ENCODE measurements at places on chromosomes 11 and 22.

DNA sequence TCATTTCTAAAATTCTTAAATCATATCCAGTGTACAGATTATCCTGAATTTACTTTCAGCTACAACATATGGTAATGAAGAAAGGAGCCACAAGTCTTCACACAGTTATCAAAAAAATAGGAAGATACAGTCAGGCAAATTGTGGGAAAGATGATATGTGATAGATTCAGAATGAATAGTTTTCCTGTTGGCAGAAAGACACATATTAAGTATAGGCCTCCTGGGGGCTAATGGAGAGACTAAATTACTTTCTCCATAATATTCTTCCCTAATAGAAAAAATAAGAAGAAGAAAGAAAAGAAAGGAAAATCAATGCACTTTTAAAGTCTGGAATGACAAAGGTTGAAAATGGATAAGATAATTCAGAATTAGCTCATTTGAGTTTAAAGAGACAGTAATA lies 2073.5 kb downstream of the LRRC4C start:
- no peak for DNase-seq

DNA sequence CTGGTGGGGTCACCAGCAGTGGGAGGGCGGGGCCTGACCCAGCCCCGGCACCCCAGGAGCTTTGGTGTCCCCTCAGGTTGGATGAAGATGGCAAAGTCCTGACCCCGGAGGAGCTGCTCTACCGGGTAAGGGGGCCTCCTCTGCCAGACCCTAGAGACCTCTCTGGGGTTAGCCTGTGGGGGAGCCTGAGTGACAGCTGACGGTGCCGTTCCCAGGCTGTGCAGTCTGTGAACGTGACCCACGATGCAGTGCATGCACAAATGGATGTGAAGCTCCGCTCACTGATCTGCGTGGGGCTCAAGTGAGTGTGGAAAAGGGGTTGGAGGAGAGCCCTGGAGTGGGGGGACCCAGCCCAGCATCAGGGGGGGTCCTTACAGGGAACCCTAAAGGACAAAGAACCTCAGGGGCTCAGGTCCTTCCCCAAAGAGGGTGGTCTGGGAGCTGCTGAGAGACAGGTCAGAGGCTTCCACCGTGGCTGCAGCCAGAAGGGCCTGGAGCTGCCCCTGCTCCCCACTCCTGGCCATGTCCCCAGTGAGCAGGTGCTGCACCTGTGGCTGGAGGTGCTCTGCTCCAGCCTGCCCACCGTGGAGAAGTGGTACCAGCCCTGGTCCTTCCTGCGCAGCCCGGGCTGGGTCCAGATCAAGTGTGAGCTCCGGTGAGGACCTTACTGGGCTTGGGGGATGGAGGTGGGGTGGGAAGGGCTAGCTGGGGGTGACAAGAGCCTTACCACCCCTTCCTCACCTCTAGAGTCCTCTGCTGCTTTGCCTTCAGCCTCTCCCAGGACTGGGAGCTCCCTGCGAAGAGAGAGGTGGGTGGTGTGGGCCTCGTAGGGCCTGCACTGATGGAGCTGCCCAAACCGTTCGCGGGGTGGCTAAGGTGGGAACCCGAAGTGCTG lies 38.6 kb downstream of the SGSM3 start:
- DNase-seq: no peak

DNA sequence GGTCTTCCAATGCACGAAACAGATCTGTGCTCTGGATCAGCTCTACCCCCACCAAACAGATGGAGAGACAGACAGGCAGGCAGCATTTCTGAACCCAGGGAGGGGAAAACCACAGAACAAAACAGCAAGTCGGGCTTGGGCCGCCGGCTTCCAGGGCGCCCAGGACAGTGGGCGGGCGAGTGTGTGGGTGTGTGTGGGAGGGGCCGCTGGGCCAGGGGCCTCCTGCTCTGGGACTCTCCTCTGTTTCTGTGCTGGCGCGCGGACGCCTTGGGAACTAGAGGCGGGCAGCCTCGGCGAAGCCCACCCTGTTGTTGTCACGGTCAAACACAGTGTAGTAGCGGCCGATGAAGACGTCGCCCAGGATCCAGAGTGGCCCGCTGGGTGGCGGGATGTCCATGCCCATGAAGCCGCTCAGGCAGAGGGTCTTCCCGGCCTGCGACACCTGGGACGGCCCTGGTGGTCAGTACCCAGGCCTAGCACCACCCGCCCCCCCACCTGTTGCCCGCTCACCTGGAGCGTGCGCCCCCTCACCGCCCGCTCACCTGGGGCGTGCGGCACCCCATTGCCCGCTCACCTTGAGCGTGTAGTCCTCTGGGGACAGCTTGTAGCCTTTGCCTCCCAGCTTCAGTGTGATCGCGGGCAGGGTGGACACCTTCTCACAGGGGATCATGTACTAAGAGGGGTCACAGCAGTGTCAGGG lies 3.0 kb upstream of the IFITM10 start:
- no peak for DNase-seq

GRCh38 chr11:44005063-44005701 lies 42.6 kb upstream of the ACCSL start:
- peak; percentile 92 for DNase-seq

DNA sequence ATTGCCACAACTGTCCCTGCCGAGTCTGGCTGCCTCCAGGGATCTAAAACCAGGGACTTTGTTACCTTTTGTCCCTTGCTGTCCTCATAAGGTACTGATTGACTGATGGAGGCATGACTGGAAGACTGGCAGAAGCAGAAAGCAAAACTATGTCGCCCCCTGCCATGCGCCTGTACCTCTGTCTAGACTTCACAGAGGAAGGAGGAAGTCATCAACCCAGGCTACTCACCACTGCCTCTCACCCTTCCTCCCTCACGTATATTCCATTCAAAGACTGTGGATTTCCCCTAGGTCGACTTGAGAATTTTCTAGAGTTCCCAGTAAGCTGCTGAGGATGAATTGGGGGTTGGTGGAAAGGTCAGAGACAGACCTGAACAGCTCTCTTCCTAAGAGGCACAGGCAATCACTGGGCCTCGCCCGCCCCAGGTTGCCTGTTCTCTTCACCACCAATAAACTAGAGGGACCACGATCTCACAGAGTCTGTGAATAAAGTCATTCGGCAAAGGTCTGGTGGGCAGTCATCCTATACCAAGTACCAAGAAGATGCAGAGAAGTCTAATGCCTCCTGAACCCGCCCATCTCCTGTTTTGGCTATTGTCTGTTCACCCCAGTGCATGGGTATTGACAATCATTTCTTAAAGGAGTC lies 27.5 kb upstream of the CHST1 start:
- DNase-seq: no peak

DNA sequence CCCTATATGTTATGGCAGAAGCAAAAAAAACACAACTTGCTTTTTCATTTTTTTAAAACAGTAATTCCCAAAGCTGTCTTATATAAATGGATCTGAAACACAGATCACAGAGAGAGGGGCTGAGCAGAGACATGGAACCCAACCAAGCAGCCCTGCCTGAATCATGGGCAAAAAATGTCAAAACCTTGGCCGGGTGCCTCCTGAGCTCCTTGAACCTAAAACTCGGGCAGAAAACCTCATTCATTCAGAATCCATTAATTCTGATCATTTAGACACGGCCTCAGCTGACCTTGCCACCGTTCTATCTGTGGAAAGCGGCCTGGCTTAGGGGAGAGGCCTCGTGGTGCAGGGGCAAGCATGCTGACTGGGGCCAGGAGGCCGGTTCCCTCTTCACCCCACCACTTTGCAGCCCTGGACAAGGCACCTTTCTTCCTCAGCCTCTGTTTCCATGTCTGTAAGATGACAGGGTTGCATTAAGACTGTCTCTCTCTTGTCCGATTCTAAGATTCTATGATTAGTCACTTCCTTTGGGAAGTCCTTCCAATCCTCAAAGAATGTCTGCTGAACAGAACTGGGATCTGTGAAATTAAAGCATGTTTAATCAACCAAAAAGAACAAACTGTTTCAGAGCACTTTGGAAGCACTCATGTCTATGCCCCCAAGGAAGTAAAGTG lies 26.0 kb downstream of the TENM4 start:
- no peak for DNase-seq

DNA sequence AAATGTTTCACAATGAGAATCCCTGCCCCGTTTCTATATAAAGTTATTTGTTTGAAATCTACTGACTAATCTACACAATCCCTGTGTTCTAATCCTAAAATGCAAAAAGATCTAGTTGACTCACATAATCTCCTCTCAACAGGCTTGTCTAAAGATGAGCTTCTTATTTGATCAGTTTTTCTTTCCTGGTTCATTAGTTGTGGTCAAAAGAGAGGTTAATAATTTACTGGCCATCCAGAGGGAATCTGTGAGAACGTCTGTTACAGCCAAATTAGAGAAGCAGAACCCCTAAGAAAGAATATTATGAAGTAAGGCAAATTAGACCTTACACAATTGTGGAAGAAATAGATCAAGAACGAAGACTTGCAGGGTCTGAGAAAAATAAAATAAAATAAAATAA lies 173.7 kb upstream of the ANO3 start:
- no peak for DNase-seq

GRCh38 chr11:58524232-58525036 lies 16.5 kb upstream of the OR5B21 start:
- peak; percentile 90 for DNase-seq

GRCh38 chr11:125407046-125407445 lies 89.0 kb downstream of the FEZ1 start:
- DNase-seq: no peak

- no peak for DNase-seq
Observed at GRCh38 chr11:45860764-45861510, 13.7 kb downstream of the CRY2 start.

- DNase-seq: no peak
Observed at GRCh38 chr22:17384612-17385330, 15.5 kb downstream of the CECR2 start.

- no peak for DNase-seq
Observed at GRCh38 chr11:68934321-68934645, 30.6 kb downstream of the IGHMBP2 start.

DNA sequence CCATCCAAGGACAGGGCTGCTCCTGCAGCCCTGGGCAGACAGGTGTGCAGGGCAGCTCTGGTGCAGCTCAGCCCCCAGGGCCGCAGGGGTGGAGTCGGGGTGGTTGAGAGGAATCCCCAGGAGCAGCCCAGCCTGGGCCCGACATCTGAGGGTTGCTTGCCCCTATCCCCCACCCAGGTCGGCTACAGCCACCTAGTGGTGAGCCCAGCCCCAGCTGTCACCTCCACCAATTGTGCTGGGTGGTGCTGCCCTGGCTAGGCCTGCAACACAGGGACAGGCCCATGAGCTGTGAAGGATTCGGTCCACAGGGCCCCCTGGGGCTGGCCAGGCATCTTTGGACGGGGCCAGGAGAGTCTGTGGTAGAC lies 29.6 kb downstream of the RTN4R start:
- DNase-seq: peak; percentile 67

DNA sequence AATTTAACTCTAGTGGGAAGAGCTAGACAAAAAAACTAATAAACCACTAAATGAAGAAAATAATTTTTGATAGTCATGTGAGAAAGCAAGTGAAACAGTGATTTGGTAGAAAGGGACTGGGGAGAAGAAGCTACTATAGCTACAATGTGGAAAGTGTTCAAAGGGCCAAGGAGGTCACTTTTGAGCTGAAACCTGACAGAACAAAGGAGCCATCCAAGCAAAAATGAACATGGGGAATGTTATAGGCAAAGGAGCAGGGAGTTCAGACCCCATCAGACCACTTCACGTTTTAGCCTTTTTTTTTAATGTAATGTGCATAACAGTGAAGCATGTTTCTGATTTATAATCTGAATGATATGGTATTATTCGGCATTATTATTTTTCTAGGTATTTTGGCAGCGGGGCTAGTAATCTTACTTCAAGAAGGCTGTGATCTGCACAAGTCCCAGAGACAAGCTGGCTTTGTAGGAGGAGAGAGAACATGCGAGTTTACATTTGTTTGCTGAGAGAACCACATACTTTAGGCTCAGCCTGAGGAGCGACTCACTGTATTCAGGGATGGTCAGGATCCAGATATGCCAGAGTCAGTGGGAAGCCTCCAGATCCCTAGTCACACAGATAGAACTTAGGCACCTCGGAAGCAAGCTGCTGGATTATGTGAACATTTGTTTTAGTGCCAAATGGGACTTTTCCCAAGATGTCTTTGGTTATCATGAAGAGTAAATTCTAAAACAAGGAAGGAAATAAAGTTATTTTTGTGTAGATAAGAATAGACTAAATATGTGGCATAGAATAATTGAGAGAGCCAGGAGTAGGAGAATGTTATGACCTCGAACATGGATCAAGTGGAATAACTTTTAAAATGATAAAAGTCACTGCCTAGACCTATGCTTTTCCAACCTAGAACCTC lies 118.6 kb downstream of the TRIM44 start:
- peak; percentile 78 for DNase-seq

- no peak for DNase-seq
Observed at GRCh38 chr11:71948314-71949027, 19.6 kb downstream of the RNF121 start.

- no peak for DNase-seq
Observed at GRCh38 chr11:17601256-17601671, 54.2 kb downstream of the OTOG start.

DNA sequence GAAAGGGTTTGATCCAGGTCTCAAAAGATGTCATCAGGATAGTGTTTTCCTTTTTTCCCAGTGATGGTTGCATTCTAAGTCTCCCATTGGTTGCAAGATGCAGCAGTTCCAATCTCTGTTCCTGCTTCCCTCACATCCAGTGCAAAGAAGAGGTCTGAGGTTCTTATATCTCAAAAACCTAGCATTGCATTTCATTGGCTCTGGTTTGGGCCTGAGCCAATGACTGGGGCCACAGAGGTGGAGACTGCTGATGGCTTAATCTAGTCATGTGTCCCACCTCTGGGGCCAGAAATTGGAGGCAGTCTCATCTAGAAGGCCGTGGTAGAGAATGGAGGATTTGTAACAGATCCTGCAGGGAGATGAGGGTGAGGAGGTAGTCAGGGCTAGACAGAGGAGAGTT lies 13.2 kb upstream of the MICAL2 start:
- no peak for DNase-seq

- DNase-seq: peak; percentile 95
Observed at GRCh38 chr22:27801616-27802345, at the start of gene MN1. Gene MN1, minus strand, starts transcription at chr22:27801756. Its CDS starts 1,213 bp downstream, at chr22:27800543.

DNA sequence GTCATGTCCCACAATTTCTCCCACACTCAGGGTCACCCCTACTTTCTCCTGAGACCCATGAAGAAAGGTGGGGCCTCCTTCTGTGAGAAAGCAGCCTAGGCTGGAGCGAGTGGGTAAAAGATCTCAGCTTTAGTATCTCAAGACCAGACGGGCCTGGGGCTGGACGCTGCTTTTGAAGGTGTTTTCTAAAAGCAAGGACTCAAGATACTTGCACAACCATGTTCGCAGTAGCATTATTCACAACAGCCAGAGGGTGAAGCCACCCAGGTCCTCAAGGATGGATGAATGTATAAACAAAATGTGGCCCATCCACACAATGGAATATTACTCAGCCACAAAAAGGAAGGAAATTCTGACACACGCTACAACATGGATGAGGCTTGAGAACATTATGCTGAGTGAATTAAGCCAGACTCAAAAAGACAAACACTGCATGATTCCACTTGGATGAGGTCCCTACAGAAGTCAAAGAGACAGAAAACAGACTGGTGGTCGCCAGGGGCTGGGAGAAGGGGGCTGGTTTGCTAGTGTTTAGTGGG lies 10.6 kb downstream of the SHANK2 start:
- DNase-seq: no peak

GRCh38 chr11:61514050-61514917 lies 5.7 kb downstream of the LRRC10B start:
- no peak for DNase-seq

GRCh38 chr22:19799322-19800190 lies 39.0 kb downstream of the TBX1 start:
- peak; percentile 86 for DNase-seq

GRCh38 chr11:118304568-118305248 lies at the start of gene CD3E:
Gene CD3E, plus strand, starts transcription at chr11:118304730. Its CDS starts 223 bp downstream, at chr11:118304953.
- DNase-seq: no peak

GRCh38 chr11:116169776-116170175 lies 603.0 kb downstream of the BUD13 start:
- no peak for DNase-seq
